ENCODE measurements at places on chromosomes 7 and 10. TPM values are rescaled to one million over a fixed set of nuclear protein-coding genes. Genes with fewer than 3 reads are reported as not detected.

- DNase-seq, result no peak
Observed at GRCh38 chr10:129544205-129545202, 77.5 kb downstream of the MGMT start.

DNA sequence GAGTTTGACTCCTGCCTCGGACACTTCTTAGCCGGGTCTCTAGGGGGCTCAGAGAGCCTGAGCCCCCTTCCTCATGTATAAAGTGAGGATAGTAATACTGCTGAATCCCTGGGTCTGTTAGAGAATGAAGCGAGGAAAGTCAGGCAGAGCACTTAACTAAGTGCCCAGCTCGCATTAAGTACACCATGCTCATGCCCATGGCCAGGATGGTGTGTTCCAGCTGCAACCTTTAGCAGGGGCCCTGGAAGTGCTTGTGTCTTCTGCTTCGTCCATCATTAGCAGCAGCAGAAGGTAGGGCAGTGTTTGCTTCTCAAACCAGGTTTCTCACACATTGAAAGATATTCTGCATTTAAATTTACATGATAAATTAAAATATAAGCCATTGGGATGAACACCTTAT is 27.3 kb upstream of the WDFY4 start:
- no peak for DNase-seq

The LHPP gene
- 5.1 TPM for total RNA-seq

DNA sequence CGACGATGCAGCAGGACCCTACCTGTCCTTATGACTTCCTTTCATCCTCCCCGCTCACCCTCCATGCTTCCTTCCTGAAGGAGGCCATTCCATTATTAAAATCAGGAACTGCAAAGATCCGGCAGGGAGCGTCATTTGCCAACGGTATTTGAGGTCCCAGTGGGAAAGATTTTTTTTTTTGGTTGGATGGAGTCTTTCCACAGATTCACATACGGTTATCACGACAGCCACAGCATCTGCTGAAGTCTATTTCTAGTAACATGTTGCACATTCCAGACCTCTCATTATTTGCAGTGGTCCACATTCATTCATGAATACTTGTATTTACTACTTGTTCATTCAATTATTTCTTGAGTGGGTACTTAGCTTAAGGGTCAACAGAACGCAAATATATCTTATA is 94.7 kb upstream of the LYZL2 start:
- DNase-seq, result no peak

- DNase-seq, result no peak
Observed at GRCh38 chr7:155198901-155199845, 98.5 kb upstream of the INSIG1 start.

GRCh38 chr7:73829505-73829904 is 1.3 kb upstream of the CLDN4 start:
- no peak for DNase-seq

DNA sequence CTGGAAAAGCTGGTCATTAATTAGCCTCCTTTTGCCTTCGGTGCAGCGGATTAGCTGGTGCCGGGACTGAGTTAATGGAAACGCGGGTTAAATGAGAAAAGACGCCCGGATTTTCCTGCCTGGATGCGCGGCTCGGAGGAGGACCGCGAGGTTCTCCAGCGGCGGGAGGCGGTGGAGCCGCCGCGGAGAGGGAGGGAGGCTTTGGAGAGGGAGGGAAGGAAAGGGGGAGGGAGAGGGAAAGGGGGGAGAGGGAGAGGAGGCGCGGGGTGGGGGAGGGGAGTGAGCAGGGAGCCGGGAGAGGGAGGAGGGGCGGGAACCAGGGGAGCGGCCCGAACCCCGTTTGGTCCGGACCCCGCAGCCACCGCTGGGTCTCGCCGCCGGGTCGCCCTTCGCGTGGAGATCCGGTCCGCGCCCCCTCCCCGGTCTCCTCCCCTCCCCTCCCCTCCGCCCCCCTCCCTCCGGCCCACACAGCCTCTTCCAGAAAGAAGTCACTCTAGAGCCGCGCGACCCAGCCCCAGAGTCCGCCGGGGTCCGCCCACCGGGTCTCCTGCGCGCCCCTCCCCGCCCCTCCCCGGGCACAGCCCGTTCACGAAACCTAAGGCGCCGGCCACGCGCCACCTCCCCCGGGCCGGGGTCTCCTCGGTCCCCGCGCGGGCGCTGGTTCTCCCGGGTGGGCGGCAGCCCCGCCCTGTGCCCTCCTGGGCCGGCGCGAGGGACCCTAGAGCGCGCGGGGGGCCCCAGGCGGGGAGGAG is 347.5 kb downstream of the DNAJB6 start:
- DNase-seq, result peak; percentile 34

DNA sequence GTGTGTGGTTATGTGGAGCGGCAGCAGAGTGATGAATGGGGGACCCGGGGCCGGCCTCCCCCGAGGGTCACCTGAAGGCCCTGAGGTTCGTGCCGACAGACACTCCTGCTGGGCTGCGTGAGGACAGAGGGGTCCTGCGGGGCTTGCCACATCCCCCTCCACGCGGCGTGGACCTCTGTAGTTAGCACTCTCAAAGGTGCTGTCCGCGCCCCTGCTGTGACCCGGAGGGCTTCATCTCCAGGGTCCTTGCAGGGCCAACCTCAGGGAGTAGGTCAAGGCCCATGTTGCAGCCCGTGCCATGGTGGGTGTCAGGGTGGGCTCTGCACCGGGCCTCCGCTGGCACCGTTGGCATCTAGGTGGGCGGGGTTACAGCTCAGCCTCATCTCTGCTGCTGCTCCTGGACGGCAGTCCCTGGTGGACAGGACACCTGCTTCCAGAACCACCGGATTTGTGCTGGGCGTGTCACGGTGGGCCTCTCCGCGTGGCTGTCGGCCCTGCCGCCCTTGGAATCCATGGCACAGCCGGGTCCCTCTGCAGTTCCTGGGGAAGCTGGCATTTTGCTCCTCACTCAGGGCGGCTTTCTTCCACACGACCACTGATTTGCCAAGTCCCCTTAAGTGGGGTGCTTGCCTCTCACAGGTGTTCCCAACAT is 19.8 kb upstream of the GET4 start:
- DNase-seq, result no peak

- peak; percentile 94 for DNase-seq
Observed at GRCh38 chr7:94374231-94374630, 20.5 kb upstream of the COL1A2 start.

The OR2A12 gene
- not detected for total RNA-seq
